CD4-positive, alpha-beta T cell (primary cell): ENCODE measurements at places on chromosomes 4 and X. TPM values are rescaled to one million over a fixed set of nuclear protein-coding genes. Genes with fewer than 3 reads are reported as not detected.

- no peaks in the 10 kb centered on the region for H3K4me1 ChIP-seq
- no peak overlapping the region for H3K4me3 ChIP-seq
- H3K36me3 ChIP-seq, result no peaks in the 10 kb centered on the region
- H3K27ac ChIP-seq, result no peak overlapping the region
- DNase-seq, result no peak
Measured at GRCh38 chr4:76272073-76272472, 20.6 kb downstream of the FAM47E start.

DNA sequence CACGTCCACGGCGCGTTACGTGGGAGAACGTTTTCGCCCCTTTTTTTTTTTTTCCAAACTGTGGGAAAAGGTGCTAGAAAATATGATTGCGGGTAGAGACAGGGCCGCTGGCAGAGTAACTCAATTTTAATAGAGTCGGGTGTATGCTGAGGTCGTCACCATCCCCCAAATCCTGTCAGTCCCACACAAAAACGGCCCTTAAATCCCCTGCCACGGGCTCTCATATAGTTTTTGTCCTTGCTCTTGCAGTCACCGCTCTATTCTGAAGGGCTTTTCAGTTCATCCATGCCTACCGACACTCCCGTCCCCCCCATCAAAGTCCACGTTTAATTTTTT is 796 bp upstream of the MED14 start:
- no peaks in the 10 kb centered on the region for H3K36me3 ChIP-seq
- peak overlapping the region; percentile 65 for H3K4me3 ChIP-seq

DNA sequence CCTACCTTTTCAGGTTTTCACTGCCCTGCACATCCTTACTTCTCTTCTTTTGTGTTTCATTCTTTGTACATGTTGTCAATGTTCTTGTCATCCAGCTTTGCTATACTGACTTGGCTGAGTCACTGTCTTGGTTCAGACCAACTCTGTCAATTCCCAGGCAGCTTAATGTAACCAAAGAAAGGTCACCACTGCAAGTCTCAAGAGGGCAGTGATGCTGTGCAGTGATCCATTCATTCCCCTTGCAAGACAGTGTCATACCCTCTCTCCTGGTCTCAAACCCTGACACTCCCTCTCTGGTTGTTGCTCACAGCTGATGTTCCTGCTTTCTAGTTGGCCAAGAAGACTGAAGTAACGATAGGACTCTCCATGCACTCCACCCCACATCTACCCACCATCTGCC is 17.5 kb downstream of the RAB39B start:
- DNase-seq, result no peak
- no peaks in the 10 kb centered on the region for H3K4me1 ChIP-seq
- H3K27ac ChIP-seq, result no peak overlapping the region
- no peaks in the 10 kb centered on the region for H3K27me3 ChIP-seq
- no peak overlapping the region for H3K4me3 ChIP-seq

DNA sequence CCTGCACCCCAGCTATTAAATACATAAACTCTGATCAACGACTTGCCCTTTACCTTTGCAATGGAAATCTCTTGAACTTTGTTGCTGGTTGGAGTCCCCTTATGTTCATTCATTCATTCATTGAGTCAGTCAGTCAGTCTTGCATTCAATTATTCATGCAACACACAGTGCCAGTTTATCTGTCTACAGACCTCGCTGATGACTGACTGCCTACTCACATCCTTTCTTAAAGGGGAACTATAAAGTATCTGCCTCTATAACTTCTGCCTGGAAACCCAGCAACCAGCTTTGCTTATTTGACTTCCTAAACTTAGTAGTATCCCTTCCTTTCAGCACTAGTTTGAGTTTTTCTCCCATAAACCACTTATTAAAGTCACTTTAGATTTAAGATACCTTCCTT is 620.8 kb upstream of the ADGRL3 start:
- H3K4me1 ChIP-seq, result no peaks in the 10 kb centered on the region
- H3K4me3 ChIP-seq, result no peak overlapping the region
- H3K36me3 ChIP-seq, result no peaks in the 10 kb centered on the region
- no peaks in the 10 kb centered on the region for H3K27me3 ChIP-seq
- no peak for DNase-seq

DNA sequence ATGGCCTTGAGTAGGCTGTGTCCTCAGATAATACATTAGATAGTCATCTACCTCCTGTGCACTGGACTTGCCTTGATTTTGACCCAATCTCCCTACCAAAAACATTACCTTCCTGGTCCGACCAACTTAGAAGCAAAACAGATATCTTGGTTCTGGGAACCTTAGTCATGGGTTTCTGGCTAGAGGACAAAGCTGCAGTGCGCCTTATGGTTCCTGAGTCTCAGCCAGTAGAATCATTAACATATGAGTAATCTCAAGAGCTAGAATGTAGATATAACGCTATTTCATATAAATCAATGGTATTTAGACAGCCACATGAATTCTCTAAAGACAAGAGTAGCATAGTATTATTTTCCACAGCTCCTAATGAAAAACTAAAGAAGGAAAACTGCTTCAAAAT is 83.1 kb downstream of the GRIA3 start:
- DNase-seq, result no peak
- no peaks in the 10 kb centered on the region for H3K4me1 ChIP-seq
- no peak overlapping the region for H3K4me3 ChIP-seq
- H3K27me3 ChIP-seq, result peaks cover under 1% of the 10 kb centered on the region

Gene SMIM43
- total RNA-seq, result not detected

Gene USP17L15
- total RNA-seq, result not detected

Gene CABS1
- total RNA-seq, result not detected

Gene LUZP4
- not detected for total RNA-seq

Gene H2BW1
- total RNA-seq, result not detected
